ENCODE measurements at places on chromosomes 7 and 10. TPM values are rescaled to one million over a fixed set of nuclear protein-coding genes. Genes with fewer than 3 reads are reported as not detected.

GRCh38 chr7:1883834-1884582, 213.9 kb downstream of the ELFN1 start:
- H3K27ac ChIP-seq: no peak overlapping the region
- no peak overlapping the region for H3K4me3 ChIP-seq
- DNase-seq: no peak
- peaks cover 12% of the 10 kb centered on the region for H3K36me3 ChIP-seq
- peaks cover 11% of the 10 kb centered on the region for H3K4me1 ChIP-seq

GRCh38 chr10:86953747-86954680, 3.4 kb downstream of the MMRN2 start:
- DNase-seq: no peak
- no peaks in the 10 kb centered on the region for H3K27me3 ChIP-seq
- no peak overlapping the region for H3K4me3 ChIP-seq
- H3K4me1 ChIP-seq: peaks cover 9% of the 10 kb centered on the region
- H3K36me3 ChIP-seq: peaks cover under 1% of the 10 kb centered on the region

GRCh38 chr7:30545791-30546555, 41.3 kb upstream of the GGCT start:
- no peaks in the 10 kb centered on the region for H3K27me3 ChIP-seq
- H3K4me1 ChIP-seq: peaks cover 25% of the 10 kb centered on the region

DNA sequence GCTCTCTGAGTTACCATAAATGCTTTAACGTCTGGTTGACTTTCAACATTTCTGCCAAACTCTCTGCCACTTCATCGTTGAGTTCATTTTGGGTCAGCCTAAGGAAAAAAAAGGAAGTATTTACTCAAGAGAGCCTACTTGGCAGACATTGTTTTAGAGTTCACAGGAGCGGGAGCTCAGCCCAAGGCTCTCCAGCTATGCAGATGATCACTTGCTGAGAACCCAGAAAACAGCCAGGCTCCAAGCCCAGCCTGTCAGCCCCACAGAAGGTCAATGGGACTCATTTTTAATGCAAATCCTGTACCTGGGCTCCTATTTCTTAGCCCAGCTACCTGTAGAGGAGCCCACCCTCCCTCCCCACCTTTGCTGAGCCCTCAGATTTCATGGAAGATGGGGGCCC, 45.5 kb downstream of the NOD1 start:
- H3K27ac ChIP-seq: no peak overlapping the region
- DNase-seq: no peak

GRCh38 chr7:28858206-28858605, 99.9 kb downstream of the TRIL start:
- DNase-seq: no peak
- peaks cover 16% of the 10 kb centered on the region for H3K36me3 ChIP-seq
- H3K4me1 ChIP-seq: peaks cover 49% of the 10 kb centered on the region
- no peak overlapping the region for H3K27ac ChIP-seq

GRCh38 chr10:1465418-1465911, 271.9 kb downstream of the ADARB2 start:
- no peak overlapping the region for H3K4me3 ChIP-seq
- no peak overlapping the region for H3K27ac ChIP-seq
- no peaks in the 10 kb centered on the region for H3K4me1 ChIP-seq
- H3K36me3 ChIP-seq: no peaks in the 10 kb centered on the region
- H3K27me3 ChIP-seq: peaks cover 53% of the 10 kb centered on the region
- DNase-seq: no peak

GIMAP1 gene
- total RNA-seq: not detected

All from Calu3 (cell line).